ENCODE measurements at places on chromosomes 2 and 18.
A peak's percentile ranks its signal among the peaks of the same experiment; 100 is the strongest.

DNA sequence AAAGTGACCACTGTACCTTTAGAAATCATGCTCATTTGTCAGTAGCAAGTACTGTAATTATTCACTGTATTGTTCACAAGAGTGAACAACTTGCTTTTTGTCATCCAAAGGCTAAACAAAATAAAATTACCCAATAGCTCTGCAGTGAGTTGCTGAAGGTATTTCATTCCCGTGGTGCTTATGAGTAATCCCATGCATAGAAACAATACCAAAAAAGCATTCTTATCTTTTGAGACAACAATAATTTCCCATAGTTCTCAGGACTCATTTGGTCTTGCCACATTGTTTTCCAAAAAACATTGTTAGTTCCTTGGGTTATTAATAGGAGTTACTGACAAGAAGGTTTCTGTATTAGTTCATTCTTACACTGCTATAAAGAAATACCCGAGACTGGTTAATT, 503.2 kb upstream of the FAM98A start:
- no peak overlapping the region for H3K4me3 ChIP-seq
- H3K27ac ChIP-seq = no peak overlapping the region
- no peaks in the 10 kb centered on the region for H3K36me3 ChIP-seq
- DNase-seq = no peak
- no peaks in the 10 kb centered on the region for H3K27me3 ChIP-seq

GRCh38 chr2:240465765-240466578, 30.5 kb downstream of the GPC1 start:
- H3K4me1 ChIP-seq = peaks cover 13% of the 10 kb centered on the region
- DNase-seq = peak; percentile 3
- no peak overlapping the region for H3K27ac ChIP-seq
- peaks cover 6% of the 10 kb centered on the region for H3K36me3 ChIP-seq

- H3K36me3 ChIP-seq = peaks cover 10% of the 10 kb centered on the region
- H3K27me3 ChIP-seq = no peaks in the 10 kb centered on the region
- no peak overlapping the region for H3K4me3 ChIP-seq
- peaks cover 32% of the 10 kb centered on the region for H3K4me1 ChIP-seq
- no peak for DNase-seq
- H3K27ac ChIP-seq = no peak overlapping the region
Measured at GRCh38 chr2:180003073-180003472, 4.0 kb downstream of the CWC22 start.

DNA sequence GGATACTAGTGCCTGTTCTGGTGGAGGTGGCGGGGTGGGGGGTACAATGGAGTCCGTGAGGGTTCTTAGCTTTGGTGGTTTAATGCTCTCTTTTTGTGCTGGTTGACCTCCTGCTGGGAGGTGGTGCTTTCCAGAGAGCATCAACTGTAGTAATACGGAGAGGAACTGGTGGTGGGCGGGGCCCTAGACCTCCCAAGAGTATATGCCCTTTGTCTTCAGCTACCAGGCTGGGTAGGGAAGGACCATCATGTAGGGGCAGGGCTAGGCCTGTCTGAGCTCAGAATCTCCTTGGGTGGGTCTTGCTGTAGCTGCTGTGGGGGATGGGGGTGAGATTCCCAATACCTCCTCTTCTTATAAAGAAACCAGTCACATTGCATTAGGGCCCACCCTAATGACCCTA, 27.1 kb downstream of the CAMKMT start:
- peaks cover 14% of the 10 kb centered on the region for H3K4me1 ChIP-seq
- H3K27me3 ChIP-seq = no peaks in the 10 kb centered on the region
- H3K27ac ChIP-seq = no peak overlapping the region
- peak; percentile 6 for DNase-seq
- H3K4me3 ChIP-seq = no peak overlapping the region

- peak overlapping the region; percentile 65 for H3K27ac ChIP-seq
- DNase-seq = no peak
- no peaks in the 10 kb centered on the region for H3K36me3 ChIP-seq
- peaks cover 21% of the 10 kb centered on the region for H3K4me1 ChIP-seq
Measured at GRCh38 chr2:37390777-37391176, 46.3 kb downstream of the QPCT start.

DNA sequence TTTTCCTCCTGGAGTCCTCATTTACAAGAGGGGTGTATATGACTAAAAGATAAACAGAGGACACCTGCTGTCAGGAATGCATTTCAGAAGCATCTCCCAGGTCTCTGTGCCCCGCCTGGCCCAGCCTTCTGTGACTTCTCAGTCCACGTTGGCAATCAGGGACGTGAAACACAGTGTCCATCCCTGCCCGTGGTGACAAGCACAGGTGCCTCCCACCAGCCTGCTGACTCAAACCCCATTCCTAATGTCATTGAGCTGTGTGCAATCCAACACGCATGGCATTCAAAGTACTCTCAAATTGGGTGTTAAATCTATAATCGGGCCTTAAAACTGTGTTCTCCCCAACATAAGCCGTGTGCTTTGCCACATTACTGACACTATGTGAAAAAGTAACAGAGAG, 343.2 kb downstream of the EIPR1 start:
- H3K27me3 ChIP-seq = peaks cover 3% of the 10 kb centered on the region
- no peaks in the 10 kb centered on the region for H3K36me3 ChIP-seq
- H3K4me3 ChIP-seq = no peak overlapping the region
- H3K27ac ChIP-seq = no peak overlapping the region
- no peak for DNase-seq

DNA sequence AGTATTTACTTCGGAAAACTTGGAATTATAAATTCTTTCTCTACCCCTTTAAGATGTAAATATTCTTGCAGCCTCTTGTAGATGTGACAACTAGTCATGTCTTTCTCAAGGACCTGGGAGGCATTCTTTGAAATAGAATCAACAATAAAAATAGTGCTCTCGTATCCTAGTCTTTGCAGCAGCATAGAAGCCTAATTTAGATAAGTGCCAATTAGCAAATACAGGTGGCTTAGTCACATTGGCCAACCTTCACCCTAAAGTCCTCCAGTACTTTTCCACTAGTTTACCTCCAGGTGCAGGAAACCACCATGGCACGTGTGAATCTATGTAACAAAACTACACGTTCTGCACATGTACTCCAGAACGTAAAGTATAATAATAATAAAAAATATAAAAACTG, 3.5 kb upstream of the ZSWIM2 start:
- H3K27me3 ChIP-seq = peaks cover 17% of the 10 kb centered on the region
- H3K36me3 ChIP-seq = no peaks in the 10 kb centered on the region
- no peak overlapping the region for H3K27ac ChIP-seq
- no peak for DNase-seq
- peaks cover 13% of the 10 kb centered on the region for H3K4me1 ChIP-seq

- DNase-seq = no peak
- H3K4me1 ChIP-seq = peaks cover 25% of the 10 kb centered on the region
- H3K36me3 ChIP-seq = peaks cover 19% of the 10 kb centered on the region
- H3K27me3 ChIP-seq = no peaks in the 10 kb centered on the region
- H3K27ac ChIP-seq = peak overlapping the region; percentile 79
Measured at GRCh38 chr2:88058191-88058590, 2.6 kb upstream of the KRCC1 start.

DNA sequence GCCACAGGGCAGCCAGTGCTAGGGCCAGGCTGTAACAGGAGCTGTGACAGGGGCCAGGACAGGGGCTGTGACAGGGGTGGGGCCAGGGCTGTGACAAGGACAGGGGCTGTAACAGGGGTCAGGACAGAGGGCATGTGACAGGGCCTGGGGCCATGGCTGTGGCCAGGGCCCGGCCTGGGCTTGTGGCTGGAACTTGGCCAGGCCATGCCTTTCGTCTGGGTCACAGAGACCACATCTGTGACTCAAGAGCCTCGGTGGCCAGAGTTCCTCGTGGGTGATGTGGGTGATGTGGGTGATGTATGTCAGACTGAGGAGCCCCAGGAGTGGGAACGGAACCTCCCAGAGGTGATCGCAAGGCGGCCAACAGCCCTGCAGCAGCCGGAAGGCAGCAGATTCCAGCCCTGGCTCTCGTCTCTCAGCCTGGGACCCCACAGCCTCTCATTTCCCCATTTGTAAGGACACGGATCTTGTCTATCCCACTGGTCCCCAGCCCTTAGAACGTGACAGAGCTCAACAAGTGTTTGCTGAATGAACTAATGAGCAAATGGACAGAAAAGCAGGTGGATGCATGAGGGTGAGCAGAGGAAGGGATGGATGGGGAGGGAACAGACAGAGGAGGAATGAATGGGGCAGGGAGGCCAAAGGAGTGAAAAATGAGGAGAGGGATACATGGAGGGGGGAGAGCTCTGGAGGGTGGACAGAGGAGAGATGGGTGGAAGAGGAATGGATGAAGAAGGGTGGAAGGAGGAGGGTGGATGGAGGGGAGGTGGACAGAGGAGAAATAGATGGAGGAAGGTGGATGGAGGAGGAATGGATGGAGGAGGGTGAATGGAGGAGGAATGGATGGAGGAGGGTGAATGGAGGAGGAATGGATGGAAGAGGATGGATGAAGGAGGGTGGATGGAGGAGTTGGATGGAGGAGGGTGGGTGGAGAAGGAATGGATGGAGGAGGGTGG, 17.3 kb downstream of the ESPNL start:
- DNase-seq = no peak
- H3K4me3 ChIP-seq = no peak overlapping the region
- H3K27ac ChIP-seq = no peak overlapping the region
- H3K27me3 ChIP-seq = peaks cover 25% of the 10 kb centered on the region

- no peak for DNase-seq
- no peak overlapping the region for H3K4me3 ChIP-seq
- H3K27me3 ChIP-seq = peaks cover 60% of the 10 kb centered on the region
- H3K36me3 ChIP-seq = peaks cover 4% of the 10 kb centered on the region
Measured at GRCh38 chr2:10094271-10094814, 14.1 kb upstream of the CYS1 start.

DNA sequence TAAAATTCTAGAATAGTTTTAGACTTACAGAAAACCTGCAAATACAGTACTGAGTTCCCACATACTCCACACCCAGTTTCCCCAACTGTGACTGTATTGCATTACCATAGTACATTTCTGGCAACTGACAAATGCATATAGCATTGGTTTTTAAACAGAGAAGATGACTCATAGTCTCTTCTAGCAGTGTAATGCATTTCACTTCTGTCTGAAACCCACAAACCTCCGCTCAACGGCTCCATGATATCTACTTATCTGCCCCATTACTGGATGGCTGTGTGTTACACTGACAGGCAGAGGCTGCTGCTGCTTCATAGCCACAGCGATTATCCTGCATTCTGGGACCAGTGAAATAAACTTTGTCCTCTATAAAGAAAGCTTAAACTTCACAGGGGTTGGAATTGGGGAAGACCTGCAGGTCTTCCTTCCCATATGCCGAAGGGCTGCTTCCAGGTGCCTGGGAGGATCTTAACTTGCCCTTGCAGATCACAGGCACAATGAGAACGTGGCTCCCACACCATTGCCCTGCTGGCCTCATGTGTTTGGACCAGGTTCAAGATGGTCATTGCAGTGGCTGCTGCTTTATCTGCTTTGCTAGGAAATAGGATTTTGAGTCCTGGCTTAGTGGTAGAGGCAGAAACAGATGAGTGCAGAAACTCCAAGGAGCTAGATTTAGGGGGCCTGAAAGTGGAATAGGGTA, 742.6 kb upstream of the HS6ST1 start:
- no peaks in the 10 kb centered on the region for H3K4me1 ChIP-seq
- H3K27me3 ChIP-seq = no peaks in the 10 kb centered on the region
- no peaks in the 10 kb centered on the region for H3K36me3 ChIP-seq

GRCh38 chr2:121489284-121489683, 41.4 kb upstream of the RNU4ATAC start:
- H3K36me3 ChIP-seq = peaks cover 31% of the 10 kb centered on the region
- no peak overlapping the region for H3K27ac ChIP-seq
- H3K4me1 ChIP-seq = peaks cover 29% of the 10 kb centered on the region
- DNase-seq = no peak
- H3K4me3 ChIP-seq = no peak overlapping the region

DNA sequence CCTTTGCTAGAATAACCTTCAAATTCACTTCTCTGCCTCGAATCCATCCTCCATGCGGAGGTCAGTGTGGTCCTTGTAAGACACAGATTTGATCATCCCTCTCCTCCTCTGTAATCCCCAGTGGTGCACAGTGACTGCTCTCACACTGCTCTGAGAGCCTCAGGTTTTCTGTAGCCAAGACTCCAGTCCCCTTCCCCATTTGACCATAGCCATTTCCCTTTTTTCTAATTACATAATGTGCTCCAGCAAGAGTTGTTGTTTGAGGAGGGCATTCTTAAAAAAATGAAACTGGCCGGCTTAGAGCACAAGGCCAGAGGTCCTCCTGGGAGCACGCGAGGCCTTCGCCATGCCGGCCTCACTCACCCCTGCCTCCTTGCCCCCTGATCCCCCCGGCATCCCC, 34.7 kb upstream of the LPIN1 start:
- peaks cover 6% of the 10 kb centered on the region for H3K4me1 ChIP-seq
- H3K27ac ChIP-seq = no peak overlapping the region
- DNase-seq = no peak
- H3K36me3 ChIP-seq = peaks cover 2% of the 10 kb centered on the region

DNA sequence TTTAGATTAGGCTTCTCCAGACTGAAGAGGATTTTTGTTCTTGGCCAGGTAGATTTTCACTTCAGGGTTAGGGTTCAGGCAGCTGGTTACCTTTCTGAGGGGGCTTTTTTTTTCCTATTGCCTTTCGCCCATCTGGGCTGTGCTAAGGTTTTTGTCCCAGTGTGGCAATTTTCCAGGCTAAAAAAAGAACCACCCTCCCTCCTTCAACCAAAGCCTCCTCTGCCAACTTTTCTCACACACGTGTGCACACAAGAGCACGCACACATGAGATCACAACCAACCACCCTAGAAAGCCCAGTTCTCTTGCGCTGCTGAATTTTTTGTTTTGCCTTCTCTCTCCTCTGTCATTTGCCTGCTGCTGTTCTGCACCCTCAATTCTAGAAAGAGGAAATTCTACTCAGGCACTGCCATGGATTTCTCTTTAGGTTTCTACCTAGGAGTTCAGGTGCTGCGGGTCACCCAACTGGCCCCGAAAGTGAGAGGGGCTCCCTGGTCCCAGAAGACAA, 8.5 kb upstream of the CXCR4 start:
- H3K27ac ChIP-seq = peak overlapping the region; percentile 88
- H3K36me3 ChIP-seq = peaks cover 4% of the 10 kb centered on the region
- no peaks in the 10 kb centered on the region for H3K27me3 ChIP-seq
- peak overlapping the region; percentile 27 for H3K4me3 ChIP-seq
- no peak for DNase-seq

GRCh38 chr2:155442755-155443372, 744.4 kb downstream of the KCNJ3 start:
- H3K27me3 ChIP-seq = no peaks in the 10 kb centered on the region
- no peak for DNase-seq
- H3K4me3 ChIP-seq = no peak overlapping the region
- no peak overlapping the region for H3K27ac ChIP-seq
- H3K4me1 ChIP-seq = no peaks in the 10 kb centered on the region

- H3K4me1 ChIP-seq = no peaks in the 10 kb centered on the region
- no peak for DNase-seq
- no peak overlapping the region for H3K27ac ChIP-seq
- H3K36me3 ChIP-seq = no peaks in the 10 kb centered on the region
Measured at GRCh38 chr2:222736301-222736700, 64.8 kb downstream of the MOGAT1 start.

All from stimulated activated naive B cell treated with anti-CD40 and anti-IgM and Interleukin-4, amounts not matched to agents 10 μg/mL and 1 μg/mL and 100 μg/mL, for 72 hours (primary cell).